ENCODE measurements at places on chromosomes 3 and 15. TPM values are rescaled to one million over a fixed set of nuclear protein-coding genes. Genes with fewer than 3 reads are reported as not detected.

GRCh38 chr3:57391767-57392166, 99.3 kb upstream of the ASB14 start:
- no peak overlapping the region for H3K4me3 ChIP-seq
- no peak for DNase-seq
- no peak overlapping the region for H3K27ac ChIP-seq
- H3K27me3 ChIP-seq, result peaks cover 2% of the 10 kb centered on the region
- H3K4me1 ChIP-seq, result no peaks in the 10 kb centered on the region

- no peaks in the 10 kb centered on the region for H3K4me1 ChIP-seq
- DNase-seq, result no peak
- no peaks in the 10 kb centered on the region for H3K36me3 ChIP-seq
These were observed 68.6 kb upstream of the FAM174B start for GRCh38 chr15:92724144-92724543.

- H3K27ac ChIP-seq, result no peak overlapping the region
- no peaks in the 10 kb centered on the region for H3K4me1 ChIP-seq
- no peak for DNase-seq
- peaks cover 3% of the 10 kb centered on the region for H3K36me3 ChIP-seq
- no peak overlapping the region for H3K4me3 ChIP-seq
- H3K27me3 ChIP-seq, result no peaks in the 10 kb centered on the region
These were observed 12.2 kb downstream of the DHFR2 start for GRCh38 chr3:94050546-94050945.

GRCh38 chr15:37678124-37678523, 256.3 kb upstream of the TMCO5A start:
- H3K4me1 ChIP-seq, result no peaks in the 10 kb centered on the region
- no peaks in the 10 kb centered on the region for H3K27me3 ChIP-seq
- DNase-seq, result no peak
- no peaks in the 10 kb centered on the region for H3K36me3 ChIP-seq

GRCh38 chr3:196638861-196639482, 522 bp upstream of the NRROS start:
- no peak for DNase-seq
- peaks cover 72% of the 10 kb centered on the region for H3K4me1 ChIP-seq
- peaks cover 22% of the 10 kb centered on the region for H3K36me3 ChIP-seq

DNA sequence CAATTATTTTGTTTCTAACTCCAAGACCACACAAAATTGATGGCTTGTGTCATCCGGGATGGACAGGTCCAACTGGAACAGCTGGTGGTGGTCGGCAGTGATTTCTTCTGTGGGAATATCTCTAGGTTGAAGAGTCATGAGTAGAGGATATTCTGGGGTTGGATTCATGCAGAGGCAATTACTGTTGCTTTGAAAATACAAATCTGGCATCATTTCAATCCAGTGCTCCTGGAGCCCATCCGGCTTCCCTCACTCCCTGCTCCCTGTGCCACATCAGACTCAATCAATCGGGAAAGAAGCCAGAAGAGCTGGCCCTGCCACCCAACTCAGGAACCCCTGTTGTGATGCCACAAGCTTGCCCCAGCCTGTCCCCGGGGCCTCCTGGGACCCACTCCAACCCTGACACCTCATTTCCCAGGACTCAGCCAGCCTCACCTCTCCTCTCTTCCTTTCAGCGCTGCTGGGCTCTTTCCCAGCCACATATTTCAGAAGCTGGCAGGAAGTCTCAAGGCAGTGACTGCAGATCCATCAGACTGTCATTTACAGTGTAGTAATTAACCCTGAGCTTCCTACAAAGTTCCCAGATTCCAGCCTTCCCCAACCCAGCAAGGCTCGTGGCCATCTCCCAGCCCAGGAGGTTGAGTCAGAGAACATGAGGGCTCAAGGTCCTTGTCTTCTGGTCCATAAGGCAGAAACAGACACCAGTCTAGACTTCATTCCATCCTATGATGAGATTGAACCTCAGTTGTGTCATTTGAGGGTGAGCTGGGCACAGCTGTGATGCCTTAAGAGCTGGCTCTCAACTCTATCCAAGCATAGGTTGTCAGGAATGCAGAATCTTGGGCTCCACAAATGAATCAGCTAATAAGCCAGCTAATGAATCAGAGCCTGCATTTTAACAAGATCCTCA, 114.0 kb downstream of the FAM174B start:
- no peak overlapping the region for H3K4me3 ChIP-seq
- no peak overlapping the region for H3K27ac ChIP-seq
- H3K4me1 ChIP-seq, result no peaks in the 10 kb centered on the region
- no peak for DNase-seq

WNT5A gene
- total RNA-seq, result not detected

ASB14 gene
- total RNA-seq, result not detected

POU1F1 gene
- not detected for total RNA-seq
